T follicular helper cell (primary cell): ENCODE measurements at places on chromosomes 16 and 17.
A peak's percentile ranks its signal among the peaks of the same experiment; 100 is the strongest.

- DNase-seq, result no peak
Observed at GRCh38 chr16:29678691-29679267, at the start of gene QPRT. QPRT (plus strand) TSS chr16:29679180; CDS start chr16:29679198, 18 bp downstream.

- no peak for DNase-seq
Observed at GRCh38 chr17:205148-205669, 23.8 kb upstream of the DOC2B start.

DNA sequence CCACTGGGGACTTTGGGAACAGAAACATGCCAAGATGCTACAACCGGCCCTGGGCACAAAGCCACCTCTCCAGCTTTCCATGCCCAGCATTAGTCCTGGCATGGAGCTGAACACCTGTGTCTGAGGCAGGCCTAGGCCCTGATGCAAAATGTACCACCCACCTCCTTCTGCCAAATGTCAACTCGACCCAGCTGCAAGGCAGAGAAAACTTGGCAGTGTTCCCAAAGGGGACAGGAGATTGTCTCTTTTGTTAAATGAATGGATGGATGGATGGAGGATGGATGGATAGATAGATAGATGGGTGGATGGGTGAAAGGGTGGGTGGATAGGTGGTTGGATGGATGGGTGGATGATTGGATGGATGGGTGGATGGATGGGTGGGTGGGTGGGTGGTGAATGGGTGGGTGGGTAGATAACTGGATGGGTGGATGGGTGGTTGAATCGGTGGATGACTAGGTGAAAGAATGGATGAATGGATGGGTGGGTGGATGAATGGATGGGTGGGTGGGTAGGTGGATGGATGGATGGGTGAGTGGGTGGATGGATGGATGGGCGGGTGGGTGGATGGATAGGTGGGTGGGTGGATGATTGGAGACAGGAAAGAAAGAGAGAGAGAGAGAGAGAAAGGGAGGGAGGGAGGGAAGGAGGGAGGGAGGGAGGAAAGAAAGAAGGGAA lies 73.4 kb upstream of the TNRC6C start:
- no peak for DNase-seq

- DNase-seq, result no peak
Observed at GRCh38 chr16:2470603-2471015, 488 bp upstream of the NTN3 start.

DNA sequence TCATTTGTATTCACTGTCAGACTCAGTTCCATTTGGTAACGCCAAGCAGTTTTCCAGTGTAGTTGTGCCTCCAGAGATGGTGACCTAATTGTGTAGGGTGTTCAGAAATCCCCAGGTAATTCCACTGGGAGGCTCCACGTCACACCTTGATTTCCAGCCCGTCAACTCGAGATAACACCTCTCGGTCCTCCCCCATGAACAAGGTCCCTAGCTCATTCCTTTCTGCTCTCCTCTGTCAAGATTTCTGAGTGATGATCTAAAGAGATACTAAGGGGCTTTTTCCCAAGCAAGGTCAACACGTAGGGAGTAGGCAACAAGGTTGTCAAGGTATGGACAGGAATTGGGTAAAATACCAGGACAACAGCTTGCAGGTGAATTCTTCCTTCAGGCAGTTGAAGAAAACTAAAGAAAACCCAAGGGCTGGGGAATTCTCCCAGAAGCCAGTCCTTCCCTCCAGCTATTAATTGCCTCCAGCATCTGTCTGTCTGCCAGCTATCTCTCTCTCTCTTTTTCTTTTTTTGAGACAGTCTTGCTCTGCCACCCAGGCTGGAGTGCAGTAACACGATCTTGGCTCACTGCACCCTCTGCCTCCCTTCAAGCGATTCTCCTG lies 31.4 kb downstream of the GPRC5B start:
- DNase-seq, result no peak

DNA sequence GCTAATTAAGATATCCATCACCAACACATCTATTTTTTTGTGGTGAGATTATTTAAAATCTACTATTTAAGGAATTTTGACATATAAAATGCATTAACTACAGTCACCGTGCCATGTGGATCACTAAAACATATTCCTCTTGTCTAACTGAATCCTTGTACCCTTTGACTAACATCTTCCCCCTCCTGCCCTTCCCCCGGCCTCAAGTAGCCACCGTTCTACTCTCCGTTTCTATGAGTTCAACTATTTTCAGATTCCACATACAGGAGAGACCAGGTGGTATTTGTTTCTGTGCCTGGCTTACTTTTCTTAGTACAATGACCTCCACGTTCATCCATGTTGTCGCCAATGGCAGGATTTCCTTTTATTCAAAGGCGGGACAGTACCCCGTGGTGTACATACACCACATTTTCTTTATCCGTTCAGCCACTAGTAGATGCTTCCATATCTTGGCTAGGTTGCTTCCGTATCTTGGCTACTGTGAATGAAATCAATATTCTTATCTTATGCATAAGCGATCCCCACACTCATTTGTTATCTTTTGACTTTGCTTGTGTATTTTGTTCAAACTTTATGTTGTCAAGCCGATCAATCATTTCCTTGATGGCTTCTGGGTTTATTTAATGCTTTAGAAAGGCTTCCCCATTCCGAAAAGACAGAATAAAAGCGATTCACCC lies 134.7 kb downstream of the KCNJ12 start:
- no peak for DNase-seq

DNA sequence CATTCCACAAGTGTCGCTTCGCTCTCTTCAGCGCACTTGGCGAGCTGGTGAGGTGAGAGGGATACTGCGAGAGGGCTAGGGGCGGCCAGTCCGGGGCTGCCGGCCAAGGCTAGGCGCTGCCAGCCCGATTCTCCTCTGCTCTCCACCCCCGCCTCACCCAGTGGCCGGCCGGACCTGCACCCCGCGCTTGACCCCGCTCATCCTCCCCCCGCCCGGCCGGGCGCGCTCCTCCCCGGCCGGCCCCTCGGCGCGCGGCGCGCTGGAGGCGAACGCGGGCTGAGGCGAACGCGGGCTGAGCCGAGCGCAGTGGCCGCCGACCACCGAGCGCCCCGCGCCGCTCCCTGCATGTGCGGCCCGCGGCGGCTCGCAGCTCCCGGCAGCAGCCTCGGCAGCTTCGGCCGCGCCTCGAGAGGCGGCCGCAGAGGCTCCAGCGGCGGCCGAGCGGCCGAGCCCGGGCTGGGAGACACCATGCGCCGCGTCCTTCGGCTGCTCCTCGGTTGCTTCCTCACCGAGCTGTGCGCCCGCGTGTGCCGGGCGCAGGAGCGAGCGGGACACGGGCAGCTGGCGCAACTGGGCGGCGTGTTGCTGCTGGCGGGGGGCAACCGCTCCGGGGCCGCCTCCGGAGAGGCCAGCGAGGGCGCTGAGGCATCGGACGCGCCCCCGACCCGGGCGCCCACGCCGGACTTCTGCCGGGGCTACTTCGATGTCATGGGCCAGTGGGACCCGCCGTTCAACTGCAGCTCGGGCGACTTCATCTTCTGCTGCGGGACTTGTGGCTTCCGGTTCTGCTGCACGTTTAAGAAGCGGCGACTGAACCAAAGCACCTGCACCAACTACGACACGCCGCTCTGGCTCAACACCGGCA lies at the start of gene SHISA9:
Gene SHISA9, plus strand, starts transcription at position 2 of the 865 bp plus-strand sequence.
- DNase-seq, result no peak

GRCh38 chr16:29158785-29159184 lies 173.9 kb downstream of the LAT start:
- no peak for DNase-seq

GRCh38 chr16:10009684-10010083 lies 172.5 kb downstream of the GRIN2A start:
- DNase-seq, result no peak

- no peak for DNase-seq
Observed at GRCh38 chr17:10305398-10305797, 67.4 kb downstream of the MYH13 start.

GRCh38 chr17:41308918-41309359 lies at the start of gene KRTAP16-1:
KRTAP16-1 (minus strand) TSS chr17:41309309; CDS start chr17:41309253, 56 bp downstream.
- DNase-seq, result peak; percentile 33

DNA sequence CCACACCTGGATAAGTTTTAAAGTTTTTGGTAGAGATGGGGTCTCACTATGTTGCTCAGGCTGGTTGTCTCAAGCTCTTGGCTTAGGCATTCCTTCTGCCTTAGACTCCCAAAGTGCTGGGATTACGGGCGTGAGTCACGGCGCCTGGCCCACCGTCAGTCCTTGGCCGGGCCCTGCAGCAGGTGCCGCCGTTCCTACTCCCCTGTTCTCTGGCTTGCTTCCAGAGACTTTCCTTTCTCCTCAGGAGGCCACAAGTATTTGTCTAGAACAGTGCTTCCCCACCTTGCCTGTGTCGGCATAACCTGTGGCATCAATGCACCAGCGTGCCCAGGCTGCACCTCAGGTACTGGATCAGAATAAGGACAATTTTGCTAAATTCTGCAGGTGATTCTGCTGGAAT lies 3.0 kb upstream of the MGAT5B start:
- DNase-seq, result no peak

GRCh38 chr17:16449121-16449570 lies 33.8 kb downstream of the TRPV2 start:
- DNase-seq, result no peak

DNA sequence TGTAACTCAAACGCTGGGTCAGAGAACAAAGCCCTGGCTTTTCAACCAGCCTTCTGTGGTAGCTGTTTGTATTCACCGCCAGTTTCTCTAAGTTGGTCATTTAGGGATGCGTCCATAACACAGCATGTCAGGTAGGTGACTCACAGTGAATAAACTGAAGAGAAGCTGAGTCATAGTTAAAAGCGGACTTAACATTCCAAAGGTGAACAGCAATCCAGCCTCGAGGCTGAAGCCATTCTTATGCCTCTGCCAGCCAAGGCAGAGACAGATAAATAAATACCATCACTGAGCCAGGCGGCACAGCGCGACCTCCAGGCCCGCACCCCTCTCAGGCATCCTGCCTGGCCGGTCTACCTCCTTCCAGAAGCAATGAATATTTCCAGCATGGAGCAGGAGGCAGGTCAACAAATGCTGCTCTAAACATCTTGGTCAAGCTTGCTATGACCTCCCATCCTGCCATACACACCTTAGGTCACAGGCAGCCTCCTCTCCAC lies 12.4 kb upstream of the CACNG4 start:
- no peak for DNase-seq

DNA sequence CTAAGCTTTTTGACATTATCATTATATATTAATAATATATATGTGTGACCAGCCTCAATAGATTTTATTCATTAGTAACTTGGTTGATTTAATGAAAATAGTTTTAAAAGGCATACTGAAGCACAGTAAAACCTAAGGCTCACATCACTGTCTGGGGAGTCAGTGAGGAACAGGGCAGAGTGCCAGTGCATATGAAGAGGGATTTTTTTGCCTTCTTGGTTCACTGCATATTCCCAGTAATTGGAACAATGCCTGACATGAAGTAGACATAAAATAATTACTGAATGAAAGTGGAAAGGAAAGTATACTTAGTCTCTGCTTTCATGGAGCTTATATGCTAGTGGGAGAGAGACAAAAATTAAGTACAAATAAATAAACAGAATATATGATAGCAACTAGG lies 81.1 kb downstream of the FTO start:
- DNase-seq, result no peak

DNA sequence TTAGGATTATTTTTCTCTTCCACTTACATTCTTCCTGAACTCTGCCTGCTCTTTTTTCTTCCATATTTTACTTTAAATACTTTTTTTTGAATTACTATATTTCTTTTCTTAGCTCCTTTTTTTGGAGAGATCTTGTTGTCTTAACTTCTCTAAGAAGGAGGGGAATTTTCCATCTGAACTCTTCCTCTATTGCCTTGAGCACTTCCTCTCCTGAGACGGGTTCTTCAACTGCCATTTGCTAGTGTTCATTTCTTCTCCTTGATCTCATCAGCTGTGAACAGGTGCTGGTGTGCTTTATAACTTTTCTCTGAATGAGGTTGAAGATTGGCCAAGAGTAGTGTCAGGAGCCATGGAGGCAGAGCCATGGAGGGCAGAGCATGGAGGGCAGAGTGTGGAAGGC lies 15.1 kb upstream of the CD300LD start:
- DNase-seq, result no peak

- no peak for DNase-seq
Observed at GRCh38 chr16:70444249-70445063, 5.6 kb upstream of the ST3GAL2 start.

GRCh38 chr17:82697808-82698064 lies 762 bp downstream of the RAB40B start:
- no peak for DNase-seq
